ENCODE measurements at places on chromosomes 2 and 18. TPM values are rescaled to one million over a fixed set of nuclear protein-coding genes. Genes with fewer than 3 reads are reported as not detected.

- DNase-seq = no peak
Measured at GRCh38 chr2:100988630-100989417, 13.3 kb upstream of the RPL31 start.

GRCh38 chr2:12701786-12702167 lies 15.0 kb upstream of the TRIB2 start:
- DNase-seq = no peak

- DNase-seq = no peak
Measured at GRCh38 chr18:35926884-35927283, 45.6 kb upstream of the RMP24 start.

DNA sequence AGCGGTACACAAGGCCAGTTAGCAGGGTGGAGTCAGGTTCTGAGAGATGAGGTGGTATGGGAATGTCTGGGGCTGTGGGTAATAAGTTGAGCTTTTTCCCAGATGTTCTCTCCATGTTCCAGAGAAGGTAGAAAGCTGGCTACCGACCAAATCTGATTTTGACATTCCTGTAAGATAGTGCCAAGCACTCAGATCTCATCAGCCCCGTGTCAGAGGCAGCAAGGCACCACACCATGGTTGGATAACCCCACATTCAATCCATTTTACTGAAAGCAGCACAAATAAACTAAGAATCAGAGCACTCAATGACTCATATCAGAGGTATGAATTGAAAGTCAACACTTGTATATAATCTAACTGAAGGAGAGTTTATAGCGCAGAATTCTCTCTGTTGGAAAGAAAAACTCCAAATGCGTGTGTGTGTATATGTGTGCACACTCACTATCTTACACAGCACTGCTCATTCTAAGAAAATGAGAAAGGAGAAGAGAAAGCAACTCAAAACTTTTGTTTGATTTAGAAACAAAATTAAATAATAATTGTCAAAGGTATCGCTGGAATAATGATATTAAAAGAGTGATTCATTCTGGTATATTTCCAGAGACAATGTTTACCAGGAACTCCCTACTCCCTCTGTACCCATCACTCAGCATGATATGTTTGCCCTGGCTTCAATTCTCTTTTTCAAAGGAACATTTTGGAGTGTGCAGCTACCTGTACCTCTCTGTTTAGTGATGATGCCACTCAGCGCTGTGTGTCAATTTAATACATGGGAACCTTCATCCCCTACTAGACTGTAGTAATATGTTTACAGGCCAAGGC lies 375.1 kb upstream of the ID2 start:
- DNase-seq = no peak

GRCh38 chr2:241926541-241927311 lies 57.2 kb downstream of the RTP5 start:
- peak; percentile 76 for DNase-seq

- no peak for DNase-seq
Measured at GRCh38 chr2:229041691-229042090, 229.4 kb downstream of the PID1 start.

DNA sequence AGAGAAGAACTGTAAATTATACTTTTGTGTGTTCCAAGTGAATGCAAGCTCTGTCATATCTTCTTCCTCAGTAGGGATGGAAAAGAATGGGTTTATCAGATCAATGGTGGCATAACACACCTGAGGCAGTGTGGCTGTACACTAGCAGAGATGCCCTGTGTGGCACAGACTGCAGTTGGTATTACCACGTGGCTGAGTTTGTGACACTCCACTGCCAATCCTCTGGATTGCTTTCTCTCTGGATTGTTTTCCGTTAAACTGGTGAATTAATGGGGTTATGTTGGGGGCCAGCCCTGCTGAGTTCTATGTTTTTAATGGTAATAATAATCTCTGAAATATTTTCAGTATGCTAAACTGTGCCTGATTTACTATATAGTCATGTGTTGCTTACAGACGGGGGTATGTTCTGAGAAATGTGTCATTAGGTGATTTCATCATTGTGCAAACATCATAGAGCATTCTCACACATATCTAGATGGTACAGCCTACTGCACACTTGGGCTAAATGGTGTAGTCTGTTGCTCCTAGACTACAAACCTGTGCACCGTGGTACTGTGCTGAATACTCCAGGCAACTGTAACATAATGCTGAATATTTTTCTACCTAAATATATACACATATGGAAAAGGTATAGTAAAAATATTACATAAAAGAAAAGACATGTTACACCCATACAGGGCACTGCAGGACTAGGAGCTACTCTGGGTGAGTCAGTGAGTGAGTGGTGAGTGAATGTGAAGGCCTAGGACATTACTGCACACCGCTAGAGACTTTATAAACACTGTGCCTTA lies 84.7 kb upstream of the ST6GAL2 start:
- DNase-seq = no peak

- no peak for DNase-seq
Measured at GRCh38 chr18:47832348-47832747, 98.1 kb downstream of the SMAD2 start.

DNA sequence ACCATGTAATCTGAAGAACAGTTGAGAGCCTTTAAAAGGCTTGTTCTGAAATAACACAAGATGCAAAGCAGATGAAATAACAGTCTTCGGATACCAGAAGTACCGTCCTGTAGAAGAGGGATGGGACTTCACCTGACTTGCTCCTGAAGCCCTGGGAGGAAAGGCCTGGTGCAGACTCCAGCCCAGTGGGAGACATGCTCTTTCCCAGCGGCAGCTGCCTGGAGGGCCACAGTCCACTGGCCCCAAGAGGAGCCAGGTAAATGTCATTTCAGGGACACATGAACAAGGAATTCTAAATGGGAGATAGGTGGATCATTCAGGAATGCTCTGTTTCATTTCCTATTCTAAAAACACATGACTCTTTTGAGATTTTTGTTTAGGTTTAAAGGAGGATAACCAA lies 22.6 kb upstream of the CHN1 start:
- DNase-seq = no peak

GRCh38 chr2:219525533-219526232 lies 11.4 kb downstream of the ASIC4 start:
- no peak for DNase-seq

DNA sequence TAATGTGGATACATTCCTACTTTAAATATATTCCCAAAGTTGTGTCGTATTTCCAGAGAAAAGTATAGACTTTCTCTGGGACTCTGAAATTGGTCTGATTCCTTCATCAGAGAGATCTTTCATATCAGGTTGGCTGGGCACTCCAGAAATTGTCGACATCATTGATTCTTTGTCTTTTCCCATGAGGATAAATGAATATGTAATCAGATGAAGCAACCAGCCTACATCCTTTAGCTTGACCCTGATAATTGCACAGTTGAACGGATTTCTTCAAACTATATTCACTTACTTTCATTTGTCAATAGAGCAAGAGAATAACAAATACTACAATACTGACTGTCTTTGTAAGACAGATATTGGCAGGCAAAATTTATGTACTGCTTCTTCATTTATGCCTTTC lies 680.2 kb upstream of the LRRTM4 start:
- DNase-seq = no peak

GRCh38 chr2:29821591-29821990 lies 99.8 kb downstream of the ALK start:
- no peak for DNase-seq

DNA sequence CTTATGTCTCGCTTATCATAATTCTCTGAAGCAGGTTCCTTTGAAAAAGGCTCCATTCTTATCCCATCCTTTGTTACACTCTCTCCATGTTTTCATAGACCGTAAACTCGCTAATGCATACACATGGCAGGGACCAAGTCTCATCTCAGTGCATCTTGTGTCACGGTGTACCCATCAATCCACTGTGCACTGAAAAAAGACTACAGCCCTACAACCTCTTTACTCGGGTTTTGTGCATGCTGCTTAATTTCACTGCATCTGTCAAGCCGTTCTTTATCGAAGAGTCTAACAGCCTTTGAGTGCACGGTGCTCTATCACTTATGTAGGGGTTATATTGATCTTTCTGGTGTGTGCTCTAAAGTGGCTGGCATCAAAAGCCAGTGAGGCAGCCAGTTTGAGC lies 302.9 kb upstream of the ERBB4 start:
- no peak for DNase-seq

DNA sequence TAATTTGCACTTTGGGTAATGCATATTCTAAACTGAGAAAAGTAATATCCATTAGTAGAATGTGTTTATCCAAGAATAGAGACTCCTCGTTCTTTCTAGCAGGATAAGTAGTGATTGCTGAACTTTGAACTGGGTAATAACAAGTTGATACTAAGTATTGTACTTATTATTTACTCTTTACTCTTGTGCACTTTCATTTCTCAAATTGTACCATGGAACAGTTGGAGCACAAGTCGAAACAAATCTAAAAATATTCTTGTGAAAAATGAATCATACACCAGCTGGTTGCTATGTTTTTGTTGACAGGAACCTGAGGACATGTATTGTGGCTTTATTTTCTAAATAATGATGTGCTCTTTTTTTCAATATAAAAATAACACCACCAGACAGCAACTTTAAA lies 111.9 kb downstream of the RGPD3 start:
- DNase-seq = no peak

DNA sequence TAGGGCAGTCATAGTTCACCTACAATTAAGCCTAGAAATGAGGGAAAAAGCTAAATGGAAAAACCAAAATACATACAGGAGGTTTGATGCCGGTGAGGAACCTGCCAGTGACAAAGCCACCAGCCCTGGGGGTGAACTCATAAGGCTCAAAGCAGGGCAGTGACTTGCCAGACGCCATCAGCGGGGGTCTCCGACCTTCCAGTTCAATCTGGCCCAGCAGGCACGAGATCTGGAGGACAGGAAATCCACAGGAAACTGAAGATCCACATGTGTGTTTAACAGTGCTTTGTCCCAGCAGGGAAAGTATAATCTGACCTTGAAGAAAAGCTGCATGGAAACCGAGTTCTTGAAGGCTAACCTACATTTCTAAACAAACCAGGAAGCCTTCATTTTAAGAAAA lies 60.1 kb downstream of the POLR1A start:
- no peak for DNase-seq

GRCh38 chr2:236265675-236266074 lies 1.5 kb upstream of the ASB18 start:
- DNase-seq = no peak

- no peak for DNase-seq
Measured at GRCh38 chr2:208906330-208906729, 499.7 kb downstream of the PTH2R start.

- DNase-seq = no peak
Measured at GRCh38 chr18:12750715-12751502, 48.1 kb downstream of the PSMG2 start.

ANKRD62 gene
- total RNA-seq = 5.2 TPM

REG1A gene
- total RNA-seq = 33,301 TPM

ALPI gene
- total RNA-seq = not detected

CPO gene
- total RNA-seq = 0.28 TPM

ASTL gene
- not detected for total RNA-seq
